Upper lobe of left lung (tissue), 6 donors: ENCODE measurements at places on chromosomes 4 and X. TPM values are rescaled to one million over a fixed set of nuclear protein-coding genes. Genes with fewer than 3 reads are reported as not detected.
A peak's percentile ranks its signal among the peaks of the same experiment; 100 is the strongest.

DNA sequence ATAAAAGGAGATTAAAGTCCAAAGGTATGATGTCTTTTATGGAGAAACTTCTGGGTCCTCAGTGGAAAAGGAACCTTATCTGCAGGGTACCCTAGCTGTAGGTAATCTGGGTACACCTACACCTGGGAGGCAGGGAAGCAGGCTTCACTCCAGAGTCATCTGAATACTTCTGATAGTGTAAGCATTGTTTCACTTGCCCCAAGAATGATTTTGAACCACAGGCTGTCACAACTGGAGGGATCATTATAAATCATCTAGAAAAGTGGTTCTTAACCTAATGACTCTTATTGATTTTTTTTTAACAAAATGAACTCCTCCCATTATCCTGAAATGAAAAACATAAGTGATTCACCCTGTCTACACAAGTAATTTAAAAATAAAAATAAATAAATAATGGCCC, 44.0 kb upstream of the STK26 start:
- no peaks in the 10 kb centered on the region for H3K4me1 ChIP-seq
- no peaks in the 10 kb centered on the region for H3K27me3 ChIP-seq
- no peak overlapping the region for H3K4me3 ChIP-seq
- DNase-seq, result no peak

The PRR32 gene
- not detected for total RNA-seq

The TKTL1 gene
- not detected for total RNA-seq

- no peaks in the 10 kb centered on the region for H3K27me3 ChIP-seq
- no peaks in the 10 kb centered on the region for H3K36me3 ChIP-seq
- no peak for DNase-seq
- H3K4me3 ChIP-seq, result no peak overlapping the region
- no peak overlapping the region for H3K27ac ChIP-seq
- no peaks in the 10 kb centered on the region for H3K4me1 ChIP-seq
Observed at GRCh38 chr4:4778554-4778953, 80.9 kb upstream of the MSX1 start.

GRCh38 chrX:103382877-103383276, 6.5 kb downstream of the BEX3 start:
- H3K4me3 ChIP-seq, result no peak overlapping the region
- no peaks in the 10 kb centered on the region for H3K27me3 ChIP-seq
- H3K27ac ChIP-seq, result no peak overlapping the region
- no peak for DNase-seq

DNA sequence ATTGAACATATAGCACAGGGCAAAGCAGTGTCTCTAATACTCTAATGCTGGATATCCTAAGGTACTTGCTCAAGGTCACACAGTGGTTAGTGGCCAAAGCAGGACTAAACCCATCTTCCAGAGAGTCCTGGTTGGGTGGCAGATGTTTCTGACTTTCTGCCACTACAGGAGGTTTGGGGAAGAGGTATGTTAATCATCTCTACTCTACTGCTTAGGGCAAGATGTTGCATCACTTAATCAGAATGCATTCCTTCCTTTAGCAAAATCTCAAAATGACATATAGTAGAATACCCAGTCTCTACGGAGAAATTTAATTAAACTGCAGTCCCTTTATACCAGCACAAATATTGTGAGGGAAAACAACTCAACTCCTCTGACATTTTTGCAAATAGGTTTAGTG, 190.7 kb upstream of the FAM241A start:
- no peaks in the 10 kb centered on the region for H3K27me3 ChIP-seq
- no peak for DNase-seq
- H3K36me3 ChIP-seq, result no peaks in the 10 kb centered on the region

The SULT1B1 gene
- 2.1 TPM for total RNA-seq

The PLK4 gene
- total RNA-seq, result 1.8 TPM

- DNase-seq, result peak; percentile 60
- no peaks in the 10 kb centered on the region for H3K27me3 ChIP-seq
- no peaks in the 10 kb centered on the region for H3K36me3 ChIP-seq
- no peak overlapping the region for H3K4me3 ChIP-seq
- no peak overlapping the region for H3K27ac ChIP-seq
- H3K4me1 ChIP-seq, result peaks cover 13% of the 10 kb centered on the region
Observed at GRCh38 chr4:184504385-184504784, 30.0 kb upstream of the IRF2 start.

The CCKAR gene
- not detected for total RNA-seq

GRCh38 chrX:2664502-2664901, 26.6 kb upstream of the CD99 start:
- H3K36me3 ChIP-seq, result no peaks in the 10 kb centered on the region
- H3K4me1 ChIP-seq, result no peaks in the 10 kb centered on the region
- no peak overlapping the region for H3K27ac ChIP-seq
- no peak overlapping the region for H3K4me3 ChIP-seq

GRCh38 chr4:123741906-123742305, 345.3 kb downstream of the SPRY1 start:
- H3K36me3 ChIP-seq, result no peaks in the 10 kb centered on the region
- no peak for DNase-seq

DNA sequence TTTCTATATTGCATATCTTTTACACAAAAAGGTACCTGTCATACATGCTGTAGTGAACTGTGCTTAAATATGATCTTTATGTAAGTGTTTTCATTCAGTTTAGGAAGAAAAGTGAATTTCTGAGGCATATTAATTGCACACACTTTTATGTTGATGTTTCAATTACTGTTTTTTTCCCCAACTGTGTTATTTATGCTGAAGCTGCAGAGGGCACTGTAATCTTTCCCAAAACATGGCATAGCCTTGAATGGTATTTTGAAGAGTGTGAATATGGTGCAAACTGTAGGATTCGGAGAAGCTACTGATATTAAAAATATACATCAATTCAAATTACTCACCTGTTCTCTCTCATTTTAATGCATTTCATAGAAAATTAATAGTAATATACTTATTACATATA, 6.0 kb upstream of the CENPE start:
- H3K4me1 ChIP-seq, result no peaks in the 10 kb centered on the region
- no peaks in the 10 kb centered on the region for H3K27me3 ChIP-seq
- H3K4me3 ChIP-seq, result no peak overlapping the region
- H3K36me3 ChIP-seq, result no peaks in the 10 kb centered on the region
- no peak for DNase-seq

DNA sequence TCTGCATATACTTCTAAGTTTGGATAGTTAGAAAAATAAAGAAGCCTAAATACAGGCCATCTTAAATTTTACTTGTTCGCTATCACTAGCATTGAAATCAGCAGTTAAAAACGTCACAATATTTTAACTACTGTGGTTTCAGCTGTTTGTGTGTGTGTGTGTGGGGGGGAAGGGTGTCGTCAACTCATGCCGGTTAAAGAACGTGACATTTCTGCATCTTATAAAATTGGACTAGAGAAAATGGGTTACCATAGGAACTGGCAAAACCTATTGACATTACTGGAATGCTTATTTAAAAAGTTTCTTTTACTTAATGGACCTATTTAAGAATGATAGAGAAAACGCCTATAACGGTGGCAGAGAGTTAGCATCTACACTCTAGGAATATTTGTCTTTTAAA, 1.2 kb upstream of the CNKSR2 start:
- no peaks in the 10 kb centered on the region for H3K36me3 ChIP-seq
- no peak overlapping the region for H3K4me3 ChIP-seq
- H3K4me1 ChIP-seq, result no peaks in the 10 kb centered on the region
- no peak for DNase-seq
- H3K27me3 ChIP-seq, result no peaks in the 10 kb centered on the region
- H3K27ac ChIP-seq, result no peak overlapping the region
